ENCODE measurements at places on chromosomes 5 and 9.
A peak's percentile ranks its signal among the peaks of the same experiment; 100 is the strongest.

DNA sequence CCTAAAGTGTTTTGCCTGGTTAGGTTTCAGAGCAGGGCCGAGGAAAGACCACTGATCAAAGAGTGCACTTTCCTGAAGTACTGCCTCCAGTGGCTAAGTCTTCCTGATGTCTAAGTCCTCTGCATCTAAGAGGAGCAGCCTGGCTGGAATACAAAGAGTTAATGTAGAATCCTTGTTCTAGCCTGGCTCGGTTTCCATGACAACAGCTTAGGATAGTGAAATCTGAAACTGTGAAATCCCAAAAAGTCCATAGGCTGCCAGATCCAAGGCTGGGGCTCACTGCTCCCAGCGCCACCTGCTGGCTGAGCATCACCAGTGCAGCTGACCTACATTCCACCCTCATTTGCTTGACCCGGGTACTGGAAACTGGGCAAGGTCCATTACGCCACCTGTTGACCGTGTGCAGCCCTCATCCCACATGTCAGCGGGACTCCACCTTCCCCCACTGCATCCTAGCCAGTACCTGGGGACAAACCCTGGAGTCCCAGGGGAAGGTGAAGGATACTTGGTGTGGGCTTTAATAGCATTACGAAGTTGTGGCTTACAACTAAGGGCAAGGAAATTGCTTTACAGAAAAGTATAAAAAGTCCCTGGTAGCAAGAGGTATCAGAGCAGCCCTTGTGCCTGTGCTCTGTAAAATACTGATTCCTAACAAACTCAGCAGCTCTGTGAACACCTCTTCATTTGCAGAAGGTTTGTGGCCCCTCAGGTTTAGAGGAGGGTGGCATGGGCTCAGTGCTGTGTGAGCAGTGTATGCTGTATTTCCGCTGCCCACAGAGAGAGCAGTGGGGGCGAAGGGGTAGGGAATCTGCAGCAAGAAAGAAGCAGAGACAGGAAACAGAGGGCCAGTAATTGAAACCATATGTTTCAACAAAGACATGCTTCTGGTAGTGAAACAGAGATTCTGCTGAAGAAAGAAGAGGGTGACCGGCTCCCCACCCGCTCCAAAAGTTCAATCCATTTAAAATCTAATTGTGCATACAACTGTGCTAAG lies 36.0 kb downstream of the PCDHGC5 start:
- peak; percentile 21 for DNase-seq

DNA sequence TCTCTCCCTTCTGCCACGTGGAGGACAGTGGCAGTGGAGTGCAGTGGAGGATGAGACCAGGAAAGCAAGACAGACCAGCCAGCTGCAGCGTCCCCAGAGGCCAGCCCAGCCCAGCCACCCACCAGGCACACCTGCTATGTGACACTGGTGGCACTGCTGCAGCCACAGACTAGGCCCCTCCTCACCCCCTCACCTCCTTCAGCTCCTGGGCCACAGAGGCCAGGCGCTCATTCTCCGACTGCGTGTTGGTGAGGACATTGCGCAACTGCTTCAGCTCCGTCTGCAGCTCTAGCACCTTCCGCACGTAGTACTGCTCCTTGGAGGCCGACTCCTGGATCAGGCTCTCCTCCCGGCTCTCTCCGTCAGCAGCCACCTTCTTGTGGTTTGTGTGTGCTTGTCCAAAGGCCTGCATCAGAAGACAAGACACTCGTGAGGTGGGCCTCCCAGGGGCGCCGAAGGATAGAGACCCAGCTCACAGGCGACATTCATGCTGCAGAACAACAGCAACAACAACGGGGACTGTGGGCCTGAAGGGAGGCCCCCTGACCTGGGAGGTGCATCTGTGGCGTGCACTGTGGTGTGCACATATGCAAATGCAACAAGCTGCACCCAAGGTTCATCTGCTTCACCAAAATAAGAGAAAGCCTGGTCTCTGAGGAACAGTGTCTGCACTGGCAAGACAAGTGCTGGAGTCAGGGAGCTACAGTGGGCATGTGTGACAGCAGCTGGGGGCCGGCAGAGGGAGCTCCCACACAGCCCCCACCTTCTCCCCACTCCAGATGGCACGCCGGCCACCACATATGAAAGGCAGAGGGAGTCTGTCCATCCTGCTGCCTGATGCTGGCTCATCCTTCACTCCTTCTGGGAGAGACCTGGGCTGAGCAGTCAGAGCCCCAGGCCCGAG lies 35.5 kb downstream of the BICD2 start:
- no peak for DNase-seq

- no peak for DNase-seq
Measured at GRCh38 chr5:132465059-132465707, 25.4 kb downstream of the IRF1 start.

- DNase-seq: no peak
Measured at GRCh38 chr9:2291980-2292704, 277.0 kb downstream of the SMARCA2 start.

DNA sequence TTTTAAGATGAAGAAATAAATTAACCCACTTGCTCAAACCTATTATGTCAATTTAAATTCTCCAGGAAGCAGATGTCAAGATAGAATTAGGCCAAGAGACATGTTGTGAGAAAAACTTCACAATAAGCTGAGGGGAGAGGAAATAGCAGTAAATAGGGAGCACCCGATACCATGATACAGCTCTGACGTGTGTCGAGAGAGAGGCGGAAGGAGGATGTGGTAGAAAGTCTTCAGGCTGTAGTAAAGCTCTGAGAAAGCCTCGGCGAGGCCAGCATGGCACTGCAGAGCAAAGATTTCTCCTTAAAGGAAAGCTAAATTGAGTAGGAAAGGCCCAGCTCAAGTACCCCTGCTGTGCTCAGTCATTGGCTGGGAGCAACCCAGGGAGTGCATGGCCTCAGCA lies 6.0 kb upstream of the PUM3 start:
- no peak for DNase-seq

DNA sequence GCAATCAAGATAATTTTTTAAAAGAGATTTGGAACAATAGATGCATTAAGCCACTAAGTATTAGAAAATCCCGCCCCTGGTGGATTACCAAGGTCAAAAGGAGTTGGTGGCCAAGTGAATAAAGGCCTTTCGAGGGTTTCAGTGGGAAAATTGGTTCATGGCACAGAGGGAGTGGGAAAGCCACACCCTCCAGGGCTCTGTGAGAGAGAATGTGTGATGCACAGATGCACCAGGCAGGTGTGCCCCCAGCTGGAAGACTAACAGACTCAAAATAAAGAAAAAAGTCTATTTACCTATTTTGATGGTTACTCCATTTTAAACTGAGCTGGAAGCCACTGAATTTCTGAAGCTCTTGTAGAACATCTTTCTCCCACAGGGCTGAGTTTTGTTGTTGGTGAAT lies 278.0 kb downstream of the DRD1 start:
- DNase-seq: no peak

- DNase-seq: no peak
Measured at GRCh38 chr9:69542942-69543704, 129.0 kb downstream of the APBA1 start.

DNA sequence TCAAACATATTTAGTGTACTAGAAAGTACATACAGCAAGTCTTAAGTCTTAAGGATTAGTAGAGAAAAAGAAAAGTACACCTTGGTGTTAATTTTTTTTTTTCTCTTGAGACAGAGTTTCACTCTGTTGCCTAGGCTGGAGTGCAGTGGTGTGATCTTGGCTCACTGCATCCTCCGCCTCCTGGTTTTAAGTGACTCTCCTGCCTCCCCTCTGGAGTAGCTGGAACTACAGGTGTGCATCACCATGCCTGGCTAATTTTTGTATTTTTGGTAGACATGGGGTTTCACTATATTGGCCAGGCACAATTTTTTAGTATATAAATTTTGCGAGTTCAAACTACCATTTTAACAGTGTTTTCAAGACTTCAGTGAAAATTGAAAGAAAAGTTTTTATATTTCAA lies 1941.1 kb upstream of the CDH6 start:
- DNase-seq: no peak

DNA sequence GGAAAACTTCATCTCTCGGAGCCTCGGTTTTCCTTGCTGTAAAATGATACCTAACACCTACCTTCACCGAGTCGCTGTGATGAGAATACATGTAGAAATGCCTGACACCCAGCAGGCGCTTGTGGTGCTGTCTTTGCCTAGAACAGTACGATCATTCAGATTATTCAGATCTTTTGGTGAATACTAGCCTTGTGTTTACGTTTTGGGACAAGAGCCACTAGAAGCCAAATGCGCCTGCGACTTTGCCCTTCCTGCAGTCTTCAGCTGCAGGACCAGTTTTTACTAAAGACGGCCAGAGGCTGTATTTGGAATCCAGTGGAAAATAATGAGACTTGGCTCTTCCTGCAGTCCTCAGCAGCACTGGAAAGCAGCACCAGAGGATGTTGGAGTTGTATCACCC lies 189.6 kb downstream of the TRIO start:
- no peak for DNase-seq

DNA sequence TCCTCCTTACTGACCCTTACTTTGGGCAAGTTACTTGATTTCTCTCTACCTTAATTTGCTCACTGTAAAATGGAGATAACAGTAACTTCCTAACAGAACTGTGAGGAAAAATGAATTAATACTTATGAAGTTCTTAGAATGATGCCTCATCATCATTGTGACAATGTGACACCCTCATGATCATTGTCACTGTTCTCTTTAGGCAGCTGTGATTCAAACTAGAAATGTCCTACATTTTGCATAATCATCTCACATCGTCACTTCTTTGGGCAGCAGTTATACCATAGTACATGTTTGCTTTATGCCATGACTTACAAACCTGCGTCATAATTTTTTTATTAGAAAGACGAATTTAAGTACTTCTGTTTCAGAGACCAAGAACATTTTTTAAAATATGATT lies 9.7 kb downstream of the SLC30A5 start:
- no peak for DNase-seq

GRCh38 chr9:84827216-84827765 lies 157.8 kb downstream of the NTRK2 start:
- DNase-seq: no peak

DNA sequence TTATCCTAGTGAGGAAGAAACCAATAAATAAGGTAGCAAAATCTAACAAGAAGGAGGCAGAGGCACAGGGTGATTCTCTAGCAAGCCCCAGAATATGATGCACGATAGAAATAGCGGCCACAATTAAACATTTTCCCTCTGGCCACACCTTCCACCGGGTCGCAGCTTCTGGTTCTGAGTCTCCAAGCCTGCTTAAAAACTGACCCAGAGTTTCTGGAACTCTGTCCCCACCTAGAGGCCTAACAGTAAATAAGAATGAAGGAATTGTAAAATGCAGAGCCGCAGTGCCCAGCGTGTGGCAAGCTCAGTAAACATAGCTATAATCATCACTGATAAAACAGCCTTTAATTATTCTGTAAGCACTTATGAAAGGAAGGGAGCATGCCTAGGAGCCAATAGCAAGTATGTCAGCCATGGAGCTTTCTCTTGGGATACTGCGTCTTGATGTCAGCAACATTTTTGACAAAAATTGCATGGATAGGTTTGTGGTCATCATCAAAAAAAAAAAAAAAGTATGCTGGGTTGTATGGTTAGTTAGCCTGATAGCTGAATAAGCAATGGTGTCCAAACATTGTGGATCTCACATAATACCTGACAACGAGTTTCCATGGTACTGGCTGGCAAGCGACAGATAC lies 465.5 kb downstream of the DNAH5 start:
- no peak for DNase-seq

DNA sequence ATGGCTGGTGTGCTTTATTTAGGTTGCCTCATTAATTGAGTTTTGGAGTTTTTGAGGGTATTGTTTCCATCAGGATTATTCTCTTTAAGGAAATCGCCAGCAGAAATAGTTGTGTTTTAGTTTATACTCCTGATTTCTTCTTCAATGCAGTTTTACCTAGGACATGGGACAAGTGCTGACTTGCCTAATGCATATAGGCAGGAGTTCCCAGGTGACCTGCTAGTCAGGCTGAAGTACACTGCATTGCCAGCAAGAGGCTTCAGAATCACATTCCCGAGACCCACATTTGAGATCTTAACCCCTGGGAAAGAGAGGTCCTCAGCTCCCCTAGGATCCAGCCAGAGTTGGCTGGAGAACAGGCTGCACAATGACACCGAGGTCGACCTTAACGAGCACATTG lies 1.5 kb upstream of the OR1N2 start:
- no peak for DNase-seq

GRCh38 chr5:171898386-171898785 lies 108.1 kb downstream of the FBXW11 start:
- no peak for DNase-seq

DNA sequence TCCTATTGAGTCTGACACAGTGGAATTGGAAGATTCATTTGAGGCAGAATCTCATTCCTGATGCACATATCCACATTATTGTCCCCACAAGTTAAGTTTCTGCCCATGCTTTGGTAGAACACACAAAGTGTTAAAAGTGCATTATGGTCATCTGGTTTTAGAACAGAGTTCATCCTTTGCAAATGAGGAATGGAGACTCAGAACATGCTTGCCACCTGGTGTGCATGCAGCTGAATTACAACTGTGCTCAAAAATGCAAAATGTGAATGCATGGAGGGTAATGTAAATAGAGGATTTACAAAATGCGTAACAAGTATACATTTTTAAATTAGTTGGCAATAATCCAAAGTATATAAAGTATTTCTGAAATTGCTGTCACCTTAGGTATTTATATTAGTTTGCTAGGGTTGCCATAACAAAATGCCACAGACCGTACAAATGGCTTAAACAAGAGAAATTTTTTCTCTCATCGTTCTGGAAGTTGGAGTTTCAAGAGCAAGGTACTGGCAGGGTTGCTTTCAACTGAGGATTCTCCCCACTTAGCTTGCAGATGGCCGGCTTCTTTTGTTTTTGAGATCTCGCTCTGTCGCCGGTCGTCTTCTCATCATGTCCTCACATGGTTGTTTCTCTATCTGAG lies 671.1 kb downstream of the TAF11L14 start:
- DNase-seq: no peak

DNA sequence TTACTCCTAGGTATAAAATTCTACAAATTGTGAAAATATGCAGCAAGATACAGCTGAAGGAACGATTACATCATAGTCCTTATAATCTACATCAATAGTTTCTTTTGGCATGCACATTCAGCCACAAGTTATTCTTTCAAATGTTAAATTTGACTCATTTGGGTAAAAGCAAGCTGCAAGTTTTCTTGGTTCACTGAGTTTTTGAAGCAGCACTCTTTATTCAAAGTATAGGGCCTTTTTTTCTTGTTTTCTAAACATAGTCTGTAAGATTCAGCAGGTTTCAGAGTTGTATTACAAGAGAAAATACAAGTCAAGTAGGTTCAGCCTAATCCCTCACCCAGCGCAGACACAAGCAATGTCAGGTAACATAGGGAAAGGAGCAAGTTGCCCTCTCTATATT lies 981.5 kb downstream of the PTPRD start:
- DNase-seq: no peak

DNA sequence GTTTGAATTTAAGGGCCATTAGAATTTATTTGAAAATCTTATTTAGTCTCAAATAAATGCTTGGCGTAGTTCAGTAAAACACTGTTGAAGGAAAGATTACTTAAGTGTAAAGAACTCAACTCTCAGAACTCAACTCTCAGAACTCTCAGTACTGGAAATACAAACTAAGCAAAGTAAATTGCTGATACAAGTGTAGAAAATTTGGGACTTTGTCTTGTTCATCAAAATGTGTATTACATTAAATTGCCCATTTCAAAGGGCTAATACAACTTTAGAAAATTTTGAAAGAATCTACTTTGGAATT lies 99.4 kb downstream of the CSNK1G3 start:
- DNase-seq: no peak

GRCh38 chr5:172451771-172452197 lies 2.5 kb downstream of the SH3PXD2B start:
- DNase-seq: no peak

- no peak for DNase-seq
Measured at GRCh38 chr9:69120380-69121154, 53.5 kb upstream of the TJP2 start.

GRCh38 chr5:175387144-175387543 lies 56.8 kb downstream of the DRD1 start:
- DNase-seq: no peak
